Activated T-helper 9 cell treated with anti-CD3 and anti-CD28 coated beads, Interleukin-2, amount 50 U/mL, for 16 hours (primary cell): ENCODE measurements at places on chromosomes 3 and 15.

DNA sequence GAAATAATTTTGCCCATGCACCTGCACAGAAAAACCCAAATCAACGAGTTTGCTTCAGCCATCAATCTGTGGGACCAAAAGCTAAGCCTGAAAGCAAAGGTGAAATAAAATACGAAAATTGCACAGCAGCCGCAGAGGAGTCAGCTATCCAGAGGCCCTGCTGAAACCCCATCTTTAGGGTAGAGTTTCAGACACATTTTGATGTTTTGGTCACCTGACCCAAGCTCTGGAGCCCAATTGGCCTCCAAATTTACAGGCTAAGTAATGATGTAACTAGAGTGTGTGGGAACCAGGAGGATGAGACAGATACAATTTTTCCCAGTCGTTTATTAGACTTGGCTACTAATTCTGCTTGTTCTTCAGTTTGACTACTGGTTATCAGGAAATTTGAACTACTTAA, 308.6 kb upstream of the ATP11B start:
- DNase-seq, result no peak

- no peak for DNase-seq
These were observed 2.8 kb downstream of the SEMA4B start for GRCh38 chr15:90203922-90204321.

GRCh38 chr3:17234382-17234781, 349.6 kb downstream of the PLCL2 start:
- no peak for DNase-seq

DNA sequence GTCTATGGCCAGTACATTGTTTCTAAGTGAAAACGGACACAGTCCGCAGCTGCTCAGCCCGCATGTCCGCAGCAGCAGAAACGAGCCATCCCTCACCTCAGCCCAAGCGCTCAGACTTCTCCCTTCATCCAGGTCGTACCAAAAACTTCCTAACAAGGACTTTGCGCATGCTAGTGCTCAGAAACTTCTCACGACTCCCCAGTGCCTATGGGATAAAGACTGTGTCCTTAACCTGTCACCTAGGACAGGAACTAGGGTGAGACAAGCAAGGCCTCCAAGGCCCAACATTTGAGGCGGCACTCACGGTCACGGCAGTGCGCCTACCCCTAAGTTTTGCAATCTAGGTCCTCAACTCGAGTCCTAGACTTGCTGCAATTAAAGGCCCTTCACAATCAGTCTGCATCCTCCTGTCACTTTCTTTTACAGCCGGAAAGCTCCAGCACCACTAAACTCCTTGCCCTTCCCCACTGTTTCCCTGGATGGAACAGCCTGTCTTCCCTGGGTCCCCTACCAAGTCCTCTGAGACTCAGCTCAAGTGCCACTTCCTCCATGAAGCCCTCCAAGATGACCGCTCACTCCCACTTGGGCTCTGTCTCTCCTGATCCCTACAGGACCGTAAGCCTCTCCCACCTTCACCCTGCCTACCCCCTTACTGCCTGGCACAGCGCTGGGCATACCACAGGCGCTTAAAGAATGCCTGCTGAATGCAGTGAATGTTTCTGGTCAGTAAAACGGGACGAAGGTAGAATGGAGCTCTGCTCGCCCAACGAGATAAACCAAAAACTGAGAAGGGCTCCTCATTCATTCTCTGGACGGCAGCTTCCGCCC, 1.2 kb downstream of the CLN6 start:
- no peak for DNase-seq

GRCh38 chr3:42061713-42062380, 29.3 kb upstream of the TRAK1 start:
- no peak for DNase-seq

GRCh38 chr3:78873641-78874040, 894.2 kb downstream of the ROBO1 start:
- DNase-seq, result no peak

- DNase-seq, result no peak
These were observed 72.0 kb upstream of the GLCE start for GRCh38 chr15:69088300-69088965.
